ENCODE measurements at places on chromosomes 4 and X. TPM values are rescaled to one million over a fixed set of nuclear protein-coding genes. Genes with fewer than 3 reads are reported as not detected.

The CFP gene
- 19.8 TPM for total RNA-seq

GRCh38 chrX:28550331-28550872 lies 36.8 kb upstream of the IL1RAPL1 start:
- DNase-seq = no peak
- H3K4me3 ChIP-seq = no peak overlapping the region
- H3K4me1 ChIP-seq = no peaks in the 10 kb centered on the region
- no peaks in the 10 kb centered on the region for H3K36me3 ChIP-seq
- H3K27me3 ChIP-seq = no peaks in the 10 kb centered on the region

GRCh38 chr4:6855692-6856297 lies 53.8 kb upstream of the TBC1D14 start:
- no peaks in the 10 kb centered on the region for H3K4me1 ChIP-seq
- no peaks in the 10 kb centered on the region for H3K27me3 ChIP-seq
- H3K36me3 ChIP-seq = peaks cover 21% of the 10 kb centered on the region
- no peak overlapping the region for H3K27ac ChIP-seq

The MGARP gene
- 0.19 TPM for total RNA-seq

DNA sequence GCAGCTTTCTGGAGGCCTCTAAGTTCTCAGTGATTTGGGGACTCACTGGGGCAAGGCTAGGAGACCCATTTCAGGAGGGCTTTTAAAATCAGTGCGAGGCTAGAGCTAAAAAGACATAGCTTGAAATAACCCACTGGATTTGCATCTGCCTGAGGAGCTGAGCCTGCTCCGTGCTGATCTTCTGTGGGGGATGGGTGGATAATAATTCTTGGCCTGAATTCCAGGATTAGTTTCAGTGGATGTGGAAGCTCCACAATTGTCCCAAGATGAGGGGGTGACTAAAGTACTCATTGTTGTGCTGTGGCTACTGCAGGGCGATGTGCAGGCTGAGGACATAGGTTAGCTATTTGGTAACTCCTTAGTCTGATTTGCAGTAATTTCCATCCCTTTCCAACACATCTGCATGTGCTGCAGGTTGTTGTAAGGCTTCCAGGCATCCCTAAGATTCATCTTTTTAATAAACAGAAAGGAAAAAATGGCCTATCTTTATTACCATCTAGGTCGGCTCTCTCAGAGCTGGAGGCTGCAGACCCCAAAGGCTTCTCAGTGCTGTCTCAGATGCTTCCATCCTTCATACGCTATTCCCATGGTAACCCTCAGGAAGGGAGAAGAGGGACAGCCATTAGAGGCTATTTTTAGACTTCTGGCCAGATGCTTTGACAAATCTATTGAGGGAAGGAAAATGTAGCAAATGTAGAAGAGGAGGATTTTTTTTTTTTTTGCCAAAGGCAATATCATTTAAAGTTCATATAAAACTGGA lies 63.4 kb downstream of the GRXCR1 start:
- DNase-seq = no peak
- H3K27me3 ChIP-seq = no peaks in the 10 kb centered on the region
- no peaks in the 10 kb centered on the region for H3K4me1 ChIP-seq
- no peak overlapping the region for H3K27ac ChIP-seq
- no peaks in the 10 kb centered on the region for H3K36me3 ChIP-seq

The RS1 gene
- total RNA-seq = 0.05 TPM

DNA sequence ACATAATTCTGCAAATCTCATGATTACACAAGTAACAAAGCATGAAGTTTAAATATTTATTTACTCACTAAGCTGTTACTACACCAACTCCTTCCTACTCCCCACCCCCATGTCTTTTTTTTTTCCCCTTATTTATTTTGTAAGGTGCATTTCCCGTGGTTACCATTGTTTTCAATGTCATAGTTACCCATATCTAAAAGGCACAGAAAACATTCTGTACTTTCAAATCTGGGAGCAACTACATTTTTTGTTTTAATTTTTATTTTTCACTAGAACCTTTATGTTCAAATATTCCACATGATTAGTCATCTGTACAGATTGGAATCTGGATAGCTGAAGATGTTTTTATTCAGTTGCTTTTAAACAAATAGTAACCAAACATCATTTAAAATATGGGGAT lies 62.8 kb downstream of the PPP3CA start:
- DNase-seq = no peak
- peaks cover 4% of the 10 kb centered on the region for H3K4me1 ChIP-seq
- no peak overlapping the region for H3K27ac ChIP-seq

The HPGD gene
- 51.6 TPM for total RNA-seq

DNA sequence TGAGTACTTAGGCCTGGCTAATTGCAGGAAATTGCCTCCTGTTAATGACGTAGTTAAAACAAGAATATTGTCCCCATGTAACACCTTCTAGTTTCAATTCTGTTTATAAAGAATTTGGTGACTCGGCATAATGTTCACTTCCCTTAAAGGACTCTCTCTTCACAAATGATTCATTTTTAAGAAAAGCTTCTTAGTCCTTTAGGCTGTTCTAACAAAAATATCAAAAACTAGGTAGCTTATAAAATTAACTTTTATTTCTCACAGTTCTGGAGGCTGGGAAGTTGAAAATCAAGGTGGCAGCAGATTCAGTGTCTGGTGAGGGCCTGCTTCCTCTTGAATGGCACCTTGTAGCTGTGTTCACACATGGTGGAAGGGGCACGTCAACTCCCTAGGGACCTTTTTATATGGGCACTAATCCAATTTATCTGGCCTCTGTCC lies 23.8 kb downstream of the COL25A1 start:
- no peaks in the 10 kb centered on the region for H3K4me1 ChIP-seq
- no peaks in the 10 kb centered on the region for H3K36me3 ChIP-seq
- no peaks in the 10 kb centered on the region for H3K27me3 ChIP-seq
- no peak for DNase-seq
- H3K27ac ChIP-seq = no peak overlapping the region

GRCh38 chrX:64853424-64853823 lies 122.8 kb downstream of the ZC4H2 start:
- H3K27me3 ChIP-seq = no peaks in the 10 kb centered on the region
- no peaks in the 10 kb centered on the region for H3K4me1 ChIP-seq
- no peak for DNase-seq
- no peaks in the 10 kb centered on the region for H3K36me3 ChIP-seq
- no peak overlapping the region for H3K27ac ChIP-seq

- H3K27ac ChIP-seq = no peak overlapping the region
- H3K4me3 ChIP-seq = no peak overlapping the region
Measured at GRCh38 chrX:134443020-134443419, 16.9 kb upstream of the HPRT1 start.

The HSD17B13 gene
- 0.14 TPM for total RNA-seq

The SSX7 gene
- total RNA-seq = not detected

- no peak overlapping the region for H3K27ac ChIP-seq
- no peak for DNase-seq
- no peaks in the 10 kb centered on the region for H3K4me1 ChIP-seq
- H3K4me3 ChIP-seq = no peak overlapping the region
- no peaks in the 10 kb centered on the region for H3K36me3 ChIP-seq
Measured at GRCh38 chr4:153771046-153771445, 11.2 kb upstream of the RNF175 start.

GRCh38 chr4:142077048-142077447 lies 440.7 kb downstream of the IL15 start:
- H3K4me3 ChIP-seq = no peak overlapping the region
- H3K27me3 ChIP-seq = no peaks in the 10 kb centered on the region
- no peak for DNase-seq
- H3K4me1 ChIP-seq = no peaks in the 10 kb centered on the region

DNA sequence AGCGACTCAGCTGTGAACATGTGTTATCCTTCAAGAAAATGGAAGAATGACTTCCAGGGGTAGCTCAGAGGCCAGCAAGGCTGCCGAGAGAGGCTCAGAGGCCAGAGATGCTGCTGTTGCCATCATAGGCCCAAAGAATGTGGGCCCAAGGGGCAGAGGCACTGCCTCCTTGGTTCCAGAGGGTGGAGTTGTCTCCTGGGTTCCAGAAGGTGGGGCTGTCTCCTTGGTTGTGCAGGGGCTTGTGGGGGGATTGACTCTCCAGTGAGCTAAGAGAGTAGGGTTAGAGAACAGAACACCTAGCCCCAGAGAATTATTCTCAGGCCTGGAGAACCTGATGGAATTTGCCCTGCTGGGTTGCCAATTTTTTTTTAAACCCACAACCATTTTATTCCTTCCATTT lies 62.6 kb downstream of the DGKK start:
- no peaks in the 10 kb centered on the region for H3K4me1 ChIP-seq
- H3K36me3 ChIP-seq = no peaks in the 10 kb centered on the region
- DNase-seq = no peak
- H3K27ac ChIP-seq = no peak overlapping the region
- H3K27me3 ChIP-seq = no peaks in the 10 kb centered on the region

DNA sequence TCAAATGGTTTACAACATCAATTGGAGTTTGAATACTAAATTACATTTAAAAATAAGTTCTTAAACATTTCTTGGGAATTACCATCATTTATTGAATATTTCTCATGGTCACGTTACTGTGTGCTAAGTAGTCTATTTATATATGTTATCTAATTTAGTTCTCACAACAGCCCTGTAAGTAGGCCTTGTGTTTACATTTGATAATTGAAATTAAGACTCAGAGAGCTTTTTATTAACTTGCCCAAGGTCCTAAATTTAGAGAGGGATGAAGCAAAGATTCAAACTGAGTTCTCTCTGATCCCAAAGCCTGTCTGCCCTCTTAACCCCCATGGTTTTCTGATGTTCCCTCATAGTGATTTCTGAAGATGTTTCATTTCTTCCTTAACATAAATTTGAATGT lies 103.7 kb downstream of the CEP135 start:
- peaks cover 9% of the 10 kb centered on the region for H3K4me1 ChIP-seq
- H3K36me3 ChIP-seq = no peaks in the 10 kb centered on the region
- H3K27me3 ChIP-seq = peaks cover 17% of the 10 kb centered on the region
- no peak overlapping the region for H3K4me3 ChIP-seq
- no peak for DNase-seq
- H3K27ac ChIP-seq = no peak overlapping the region

The ARMCX4 gene
- total RNA-seq = 1.8 TPM

The F8A3 gene
- 0.38 TPM for total RNA-seq

The H2BW2 gene
- not detected for total RNA-seq

Data from thymus (tissue), 14 donors.